ENCODE measurements at places on chromosomes 1 and 21. TPM values are rescaled to one million over a fixed set of nuclear protein-coding genes. Genes with fewer than 3 reads are reported as not detected.

Gene VHLL
- 0.46 TPM for total RNA-seq

Gene SH2D2A
- 156 TPM for total RNA-seq

GRCh38 chr1:163652441-163652840 lies 330.7 kb downstream of the NUF2 start:
- no peak overlapping the region for H3K27ac ChIP-seq
- H3K36me3 ChIP-seq = no peaks in the 10 kb centered on the region
- no peaks in the 10 kb centered on the region for H3K4me1 ChIP-seq
- H3K4me3 ChIP-seq = no peak overlapping the region
- no peak for DNase-seq
- H3K27me3 ChIP-seq = no peaks in the 10 kb centered on the region

Gene C1orf21
- total RNA-seq = 0.46 TPM

Gene GSTM2
- total RNA-seq = 52.2 TPM

GRCh38 chr1:62325081-62325480 lies 5.8 kb upstream of the KANK4 start:
- no peaks in the 10 kb centered on the region for H3K27me3 ChIP-seq
- no peak for DNase-seq
- H3K4me3 ChIP-seq = no peak overlapping the region
- no peak overlapping the region for H3K27ac ChIP-seq
- no peaks in the 10 kb centered on the region for H3K36me3 ChIP-seq
- H3K4me1 ChIP-seq = no peaks in the 10 kb centered on the region

Gene GBP2
- 198 TPM for total RNA-seq

Gene SLFNL1
- 1.1 TPM for total RNA-seq

DNA sequence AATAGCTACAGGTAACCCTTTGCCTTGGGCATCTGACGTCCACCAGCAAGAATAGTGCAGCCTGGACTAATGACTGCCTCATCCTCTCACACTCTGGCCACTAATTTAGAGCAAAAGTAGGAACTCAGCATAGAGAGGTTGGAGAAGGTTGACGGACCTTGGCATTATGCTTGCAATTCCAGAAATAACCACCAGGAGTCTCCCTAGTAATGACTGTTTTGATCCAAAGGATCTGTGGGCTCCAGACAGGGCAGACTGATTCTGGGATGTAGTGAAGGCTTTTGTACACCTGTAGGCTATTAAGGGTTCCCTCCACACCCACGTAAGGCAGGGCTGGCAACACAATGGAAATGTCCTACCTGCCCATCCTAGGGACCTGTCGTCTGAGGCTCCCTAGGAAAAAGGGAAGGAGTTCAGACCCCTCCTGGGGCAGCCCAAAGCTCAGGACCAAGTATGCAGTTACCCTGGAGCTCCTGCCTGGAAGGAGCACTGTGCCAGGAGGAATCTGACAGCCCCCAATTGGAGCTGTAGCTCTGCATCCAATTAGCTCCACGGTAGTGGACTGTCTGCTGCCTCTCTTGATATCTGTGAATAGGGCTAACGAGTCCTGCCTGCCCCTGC lies 91.0 kb upstream of the TMEM51 start:
- H3K4me3 ChIP-seq = no peak overlapping the region
- H3K27ac ChIP-seq = no peak overlapping the region
- DNase-seq = no peak
- no peaks in the 10 kb centered on the region for H3K27me3 ChIP-seq

Data from naive thymus-derived CD4-positive, alpha-beta T cell (primary cell).